ENCODE measurements at places on chromosomes 12 and 14.
A peak's percentile ranks its signal among the peaks of the same experiment; 100 is the strongest.

- DNase-seq: no peak
These were observed 187.3 kb downstream of the C12orf50 start for GRCh38 chr12:87841935-87842334.

- DNase-seq: no peak
These were observed 26.5 kb upstream of the PPP1R12A start for GRCh38 chr12:79961411-79961810.

DNA sequence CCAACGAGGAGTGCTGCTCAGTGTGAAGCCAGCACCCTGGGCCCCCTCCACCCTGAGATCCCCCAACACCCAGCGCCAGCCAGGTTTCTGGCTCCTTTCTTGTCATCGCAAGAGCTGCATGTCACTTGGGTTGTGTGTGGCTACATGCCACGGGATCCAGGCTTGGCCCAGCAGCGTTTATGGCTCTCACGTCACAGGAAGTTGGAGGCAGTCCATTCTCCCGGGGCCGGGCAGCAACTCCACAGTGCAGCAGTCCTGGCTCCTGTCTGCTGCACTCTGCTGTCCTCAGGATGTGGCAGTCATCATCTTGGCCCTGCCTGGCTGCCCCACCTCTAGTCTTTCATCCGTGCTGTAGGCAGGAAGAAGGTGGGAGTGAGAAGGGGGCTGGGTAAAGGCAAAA, 78.3 kb downstream of the AACS start:
- DNase-seq: no peak

GRCh38 chr14:79294499-79294898, 916.8 kb downstream of the DIO2 start:
- no peak for DNase-seq

DNA sequence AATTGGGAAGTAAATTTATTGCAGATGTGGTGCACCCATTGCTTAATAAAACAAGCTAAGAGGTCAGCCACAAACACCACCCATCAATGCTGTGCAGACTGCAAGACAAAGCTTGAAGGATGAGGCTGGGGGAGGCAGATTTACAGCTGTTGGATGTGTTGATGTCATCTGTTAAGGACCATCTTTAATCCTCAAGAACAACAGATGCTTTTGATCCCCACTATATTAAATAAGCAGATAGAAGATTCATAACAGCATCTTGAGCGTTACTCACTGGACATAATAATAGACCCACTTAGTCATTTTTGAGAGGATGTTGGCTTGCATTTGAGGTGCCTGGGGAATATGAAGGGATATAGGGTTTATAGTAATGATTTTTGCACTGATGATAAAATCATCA, 58.8 kb downstream of the GPR68 start:
- DNase-seq: no peak

- no peak for DNase-seq
These were observed 144.8 kb downstream of the KITLG start for GRCh38 chr12:88435334-88436076.

DNA sequence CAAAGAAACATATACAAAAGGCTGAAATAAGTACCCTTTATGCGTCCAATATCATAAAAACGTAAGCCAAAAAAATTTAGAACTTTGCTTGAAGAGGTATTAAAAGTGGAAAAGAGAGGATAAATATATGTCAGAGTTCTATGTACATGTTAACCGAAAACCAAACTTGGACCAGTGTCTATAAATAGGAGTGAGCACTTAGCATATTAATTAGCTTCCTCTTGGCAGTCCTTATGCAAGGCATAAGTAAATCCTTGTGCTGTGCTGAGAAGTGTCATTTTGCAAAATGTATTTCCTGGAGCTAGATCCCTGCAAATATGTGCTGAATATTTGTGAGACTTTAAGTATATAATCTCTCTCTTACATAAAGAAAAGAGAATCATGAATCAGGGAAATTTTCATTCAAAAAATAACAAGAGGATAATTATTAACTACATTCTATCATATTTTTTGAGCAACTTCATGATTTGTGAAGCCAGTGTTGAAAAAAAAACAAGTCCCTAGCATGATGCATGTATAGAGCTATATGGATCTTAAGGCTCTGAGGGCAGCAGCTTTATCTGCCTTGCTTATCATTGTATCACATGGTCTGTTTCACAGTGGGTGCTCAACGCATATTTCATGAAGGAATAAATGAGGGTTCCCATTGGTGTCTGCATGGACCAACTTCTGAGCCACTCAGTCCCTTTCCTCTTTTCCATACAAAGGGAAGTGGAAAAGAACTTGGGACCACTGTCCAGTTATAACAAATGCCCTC, 326.1 kb downstream of the PDZRN4 start:
- no peak for DNase-seq

- DNase-seq: no peak
These were observed 74.1 kb downstream of the FLRT2 start for GRCh38 chr14:85604021-85604420.

DNA sequence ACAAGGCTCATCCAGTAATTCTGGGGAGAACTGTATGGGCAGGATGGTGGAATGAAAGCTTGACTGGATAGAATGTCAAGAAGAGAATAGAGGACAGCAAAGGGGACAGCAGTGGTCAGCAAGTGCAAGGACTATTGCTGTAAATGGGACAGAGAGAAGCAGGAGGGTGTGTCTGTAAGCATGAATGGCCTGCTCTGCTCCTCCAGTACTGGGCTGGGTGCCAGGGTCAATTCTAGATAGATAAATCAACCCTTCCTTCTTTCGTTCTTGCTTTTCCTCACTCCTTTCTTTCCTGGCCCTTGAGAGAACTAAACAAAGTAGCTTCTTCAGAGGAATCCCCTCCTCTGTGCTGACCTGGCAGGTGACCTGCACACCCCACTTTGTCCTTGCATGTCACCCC, 1019.2 kb downstream of the BCL11B start:
- DNase-seq: no peak

DNA sequence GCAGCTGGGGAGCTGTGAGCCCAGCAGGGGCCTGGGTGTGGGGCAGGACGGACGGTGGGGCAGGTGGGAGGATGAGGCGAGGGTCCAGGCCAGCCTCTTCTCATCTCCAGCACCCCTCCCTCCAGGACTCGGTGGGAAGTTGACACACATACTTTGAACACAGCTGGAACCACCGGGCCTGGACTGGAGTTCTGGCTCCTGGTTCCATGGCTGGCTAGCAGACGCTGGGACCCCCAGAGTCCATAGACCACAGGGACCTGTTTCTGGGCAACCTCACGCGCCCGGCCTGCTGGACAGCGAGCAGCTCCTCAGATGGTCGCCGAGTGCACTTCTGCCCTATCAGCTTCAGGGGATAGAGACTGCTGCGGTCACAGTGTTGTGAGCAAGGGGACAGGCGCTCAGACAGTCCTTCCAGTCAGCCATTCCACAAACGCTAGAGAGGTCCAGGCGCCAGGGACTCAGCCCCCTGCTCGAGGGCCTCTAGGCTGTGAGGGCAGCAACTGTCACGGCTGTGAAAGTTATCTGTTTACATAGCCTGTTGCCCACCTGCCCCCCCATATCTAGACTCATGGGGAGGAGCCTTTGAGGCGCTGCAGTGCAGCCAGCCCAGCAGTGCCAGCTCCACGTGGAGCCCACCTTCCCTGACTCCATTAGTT, 25.2 kb downstream of the TCHP start:
- no peak for DNase-seq

- no peak for DNase-seq
These were observed 1.1 kb upstream of the UBC start for GRCh38 chr12:124915239-124916236.

GRCh38 chr12:120470150-120470784, 719 bp upstream of the SRSF9 start:
- no peak for DNase-seq

DNA sequence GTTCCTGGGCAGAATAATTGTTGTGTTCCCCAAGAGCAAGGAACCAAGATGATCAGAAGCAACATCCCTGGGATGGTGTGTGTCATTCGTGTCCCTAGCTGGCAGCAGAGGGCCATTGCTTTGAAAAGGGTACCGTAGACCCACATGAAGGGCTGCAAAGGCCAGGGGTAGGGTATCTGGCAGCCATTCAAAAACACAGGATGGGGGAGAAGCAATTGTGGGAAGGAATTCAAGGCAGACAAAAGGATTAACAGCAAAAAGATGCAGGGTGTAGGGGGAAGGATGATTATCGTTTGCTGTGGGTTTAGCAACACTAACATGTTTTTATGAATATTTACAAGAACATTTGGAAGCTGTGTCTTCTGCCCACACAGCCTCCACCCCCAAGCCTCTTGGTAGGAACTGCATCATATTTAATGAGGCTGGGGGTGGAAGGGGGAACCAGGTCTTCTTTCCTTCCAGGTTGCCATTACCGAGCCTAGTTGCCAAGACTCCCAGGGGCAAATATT, 169.0 kb upstream of the G2E3 start:
- DNase-seq: no peak

DNA sequence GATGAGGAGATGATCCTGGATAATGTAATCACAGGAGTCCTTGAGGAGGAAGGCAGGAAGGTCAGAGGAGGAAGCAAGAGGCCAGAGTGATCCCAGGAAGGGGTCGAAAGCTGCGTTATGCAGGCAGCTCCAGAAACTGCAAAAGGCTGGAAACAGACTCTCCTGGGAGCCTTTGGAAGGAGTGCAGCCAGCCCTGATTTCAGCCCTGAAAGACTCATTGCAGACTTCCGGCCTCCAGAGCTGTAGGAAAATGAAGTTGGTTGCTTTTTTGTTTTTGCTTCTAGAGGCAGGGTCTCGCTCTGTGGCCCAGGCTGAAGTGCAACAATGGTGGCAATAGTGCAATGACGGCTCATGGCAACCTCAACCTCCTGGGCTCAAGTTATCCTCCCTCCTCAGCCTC, 44.6 kb upstream of the FZD10 start:
- DNase-seq: no peak

DNA sequence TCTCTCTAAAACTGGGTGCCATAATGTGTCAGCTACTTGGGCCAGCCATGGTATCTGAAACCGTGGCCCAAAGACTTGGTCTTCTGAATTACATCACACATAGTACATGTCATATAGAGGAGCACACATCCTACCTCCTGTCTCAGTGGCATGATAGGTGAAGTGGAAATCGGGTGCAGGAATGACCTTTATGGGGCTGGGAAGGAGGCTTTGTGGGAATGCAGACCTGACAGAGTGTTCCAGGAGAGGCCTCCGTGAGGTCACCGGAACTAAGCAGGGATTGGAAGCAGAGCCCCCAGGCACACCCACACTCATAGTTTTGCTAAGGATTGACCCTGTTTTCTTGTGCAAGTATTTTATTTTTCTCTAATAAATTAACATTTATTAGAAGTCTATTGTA, 82.6 kb downstream of the NTF3 start:
- DNase-seq: no peak

DNA sequence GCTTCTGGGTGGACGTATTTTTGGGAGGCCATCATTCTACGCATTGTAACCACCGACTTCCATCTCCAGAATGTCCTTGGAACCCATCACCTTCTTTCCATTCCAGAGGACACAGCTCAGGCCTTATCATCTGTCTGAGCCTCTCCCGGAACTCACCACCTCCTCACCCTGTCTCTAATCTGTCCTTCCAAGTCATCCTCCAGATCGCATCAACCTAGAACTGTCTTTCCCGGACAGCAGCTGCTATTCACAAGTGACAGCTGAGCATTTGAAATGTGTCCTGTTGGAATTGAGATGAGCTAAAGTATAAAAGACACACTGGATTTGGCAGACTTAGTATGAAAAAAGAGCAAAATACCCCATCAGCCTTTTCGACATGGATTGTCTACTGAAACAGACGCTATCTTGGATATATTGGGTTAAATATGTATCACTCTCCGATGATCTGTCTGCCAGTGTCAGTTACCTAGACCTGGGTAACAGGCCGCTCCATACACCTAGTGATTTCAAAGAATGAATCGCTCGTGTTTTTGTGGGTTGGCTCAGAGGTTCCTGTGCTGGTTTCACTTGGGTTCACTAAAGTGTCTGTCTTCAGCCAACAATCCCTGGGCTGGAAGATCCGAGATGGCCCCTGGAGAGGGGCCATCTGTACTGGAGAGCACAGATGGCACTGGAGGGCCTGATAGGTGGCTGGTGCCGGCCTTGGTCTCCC, 104.4 kb upstream of the RFLNA start:
- DNase-seq: no peak

GRCh38 chr12:26633591-26634210, 199.3 kb downstream of the ITPR2 start:
- peak; percentile 11 for DNase-seq

- no peak for DNase-seq
These were observed 15.2 kb downstream of the FGFR1OP2 start for GRCh38 chr12:26953447-26953846.

DNA sequence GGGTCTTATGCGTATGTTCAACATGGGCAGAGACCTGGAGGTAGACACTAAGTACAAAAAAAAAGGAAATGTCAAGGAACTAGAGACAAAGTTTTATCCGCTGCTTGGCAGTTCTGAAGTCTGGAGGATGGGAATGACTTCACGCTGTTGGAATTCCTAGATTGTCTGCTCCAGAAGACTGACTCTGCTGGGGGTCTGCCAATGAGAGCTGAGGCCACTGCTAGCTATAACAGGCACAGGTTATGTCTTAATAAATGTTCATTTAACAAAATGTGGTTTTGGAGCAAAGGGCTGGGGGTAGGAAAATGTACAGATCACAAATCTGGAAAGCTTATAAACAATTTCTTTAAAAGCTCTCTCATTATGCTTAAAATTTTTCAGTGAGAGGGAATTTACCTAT, 5.9 kb downstream of the RNASE8 start:
- DNase-seq: no peak

DNA sequence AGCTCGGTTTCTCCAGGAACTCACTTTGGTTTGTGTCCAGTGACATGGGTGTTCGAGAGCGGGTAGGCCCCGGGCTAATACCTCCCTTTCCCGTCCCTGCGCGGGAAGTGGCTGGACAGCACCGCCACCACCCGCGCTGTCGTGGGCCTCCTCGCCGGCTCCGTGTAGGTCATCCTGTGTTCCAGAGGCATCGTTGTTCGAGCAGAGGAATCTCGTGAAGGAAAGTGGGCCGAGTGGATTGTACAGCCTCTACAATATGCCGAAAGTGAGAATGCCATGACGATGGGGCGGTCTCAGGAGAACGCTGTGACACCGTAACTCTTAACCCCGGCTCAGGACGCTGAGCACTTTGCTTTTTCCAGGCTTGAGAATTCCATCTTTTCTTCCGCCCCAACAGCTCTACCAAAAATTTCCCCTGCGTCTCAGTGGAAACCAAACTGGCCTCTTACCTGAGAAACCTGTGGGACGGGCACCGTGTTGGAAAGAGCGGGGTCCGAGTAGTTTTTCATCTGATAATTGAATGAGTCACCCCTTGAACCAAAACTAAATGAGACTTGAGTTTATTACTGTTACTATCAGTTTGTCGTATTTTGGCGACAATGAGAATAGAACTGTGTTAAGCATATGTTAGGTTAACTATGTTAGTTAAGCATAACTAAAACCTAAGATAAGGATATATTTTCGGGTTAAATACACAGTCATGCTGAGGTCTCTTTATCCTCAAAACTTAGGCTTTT, 510 bp downstream of the EIF2S1 start:
- DNase-seq: no peak

DNA sequence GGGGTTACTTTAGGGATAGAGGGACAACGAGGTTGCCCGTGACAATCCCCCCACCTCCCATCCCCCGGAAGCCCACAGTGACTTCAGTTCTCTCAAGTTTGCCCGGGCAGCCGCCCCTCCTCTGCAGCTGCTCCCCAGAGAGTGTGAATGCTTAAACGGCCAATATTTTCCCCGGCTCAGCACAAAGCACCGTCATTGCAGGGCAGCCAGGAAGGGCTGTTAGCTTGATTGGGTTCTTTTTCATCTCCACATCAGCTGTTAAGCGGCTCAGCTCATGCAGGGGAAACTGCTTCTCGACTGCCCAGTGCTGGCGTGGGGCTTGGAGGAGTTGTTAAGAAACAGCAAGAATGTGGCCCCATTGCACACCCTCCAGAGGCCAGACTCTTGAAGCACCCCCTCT, 120.5 kb upstream of the NCOR2 start:
- no peak for DNase-seq
